ENCODE measurements at places on chromosomes 5 and 9. TPM values are rescaled to one million over a fixed set of nuclear protein-coding genes. Genes with fewer than 3 reads are reported as not detected.

PRSS3 gene
- 112 TPM for polyA plus RNA-seq

DDX46 gene
- polyA plus RNA-seq = 16.2 TPM

PIP5K1B gene
- 0.14 TPM for polyA plus RNA-seq

ANKRD20A1 gene
- 0.85 TPM for polyA plus RNA-seq

SLC36A3 gene
- polyA plus RNA-seq = not detected

GZMA gene
- polyA plus RNA-seq = 2.8 TPM

CARD9 gene
- polyA plus RNA-seq = 1.8 TPM

STC2 gene
- 0.35 TPM for polyA plus RNA-seq

FAM221B gene
- polyA plus RNA-seq = not detected

CAMLG gene
- polyA plus RNA-seq = 22.9 TPM

IL3 gene
- not detected for polyA plus RNA-seq

CCL27 gene
- polyA plus RNA-seq = 0.58 TPM

ST8SIA4 gene
- polyA plus RNA-seq = 0.35 TPM

TRAF2 gene
- polyA plus RNA-seq = 11.0 TPM
